ENCODE measurements at places on chromosomes 11 and 22.

DNA sequence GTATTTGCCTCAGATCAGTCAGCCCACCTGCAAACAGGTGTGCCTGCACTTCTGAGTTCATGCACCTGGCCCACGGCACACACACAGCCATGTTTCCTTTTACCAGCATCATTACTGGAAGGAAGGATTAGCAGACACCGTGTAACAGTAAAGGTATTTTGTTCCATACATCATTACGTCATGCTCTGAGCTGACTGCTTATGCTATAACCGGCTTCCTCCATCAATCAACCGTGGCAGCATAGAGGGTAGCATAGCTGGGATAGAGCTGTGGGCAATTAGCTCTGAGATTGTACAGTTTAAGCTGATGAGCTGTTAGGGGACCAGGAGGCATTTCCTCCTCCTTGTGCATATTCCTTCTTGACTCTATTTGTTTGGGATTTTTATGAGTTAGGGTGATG, 102.4 kb downstream of the ME3 start:
- no peak for DNase-seq

- DNase-seq = no peak
Observed at GRCh38 chr11:60310407-60310998, 16.6 kb upstream of the MS4A6E start.

DNA sequence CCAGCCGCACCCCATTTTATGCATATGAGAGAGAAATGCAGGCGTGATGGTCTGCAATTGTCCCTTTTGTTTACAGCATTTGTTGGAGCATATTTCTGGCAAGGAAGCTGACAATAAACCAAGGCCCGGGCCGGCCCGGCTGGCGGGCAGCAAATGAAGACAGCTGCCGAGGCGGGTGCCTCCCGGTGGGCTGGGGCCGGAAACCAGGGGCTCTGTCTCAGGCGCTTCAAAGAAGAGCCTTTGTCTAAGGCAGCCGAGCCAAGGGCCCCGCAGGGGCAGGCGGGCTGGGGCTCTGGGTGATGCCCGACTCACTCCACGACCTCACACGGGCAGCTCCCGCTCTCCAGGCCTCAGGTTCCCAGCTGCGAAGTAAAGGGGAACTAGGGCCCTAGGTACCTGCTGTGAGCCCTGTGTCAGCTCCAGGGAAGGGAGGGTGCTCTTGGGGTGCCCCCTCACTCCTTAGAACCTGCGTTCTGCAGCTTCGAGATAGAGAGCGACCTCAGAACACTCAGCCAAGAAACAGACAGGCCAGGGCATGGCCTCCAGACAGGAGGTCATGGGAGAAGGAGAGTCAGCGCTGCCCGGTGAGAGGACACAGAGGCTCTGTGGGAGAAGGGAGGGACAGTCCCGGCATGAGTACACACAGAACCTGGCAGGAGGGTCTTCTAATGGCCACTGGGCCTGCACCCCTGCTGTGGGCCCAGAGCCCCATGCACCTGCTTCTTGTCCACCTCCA, 2.4 kb downstream of the LINC01488 start:
- DNase-seq = no peak

DNA sequence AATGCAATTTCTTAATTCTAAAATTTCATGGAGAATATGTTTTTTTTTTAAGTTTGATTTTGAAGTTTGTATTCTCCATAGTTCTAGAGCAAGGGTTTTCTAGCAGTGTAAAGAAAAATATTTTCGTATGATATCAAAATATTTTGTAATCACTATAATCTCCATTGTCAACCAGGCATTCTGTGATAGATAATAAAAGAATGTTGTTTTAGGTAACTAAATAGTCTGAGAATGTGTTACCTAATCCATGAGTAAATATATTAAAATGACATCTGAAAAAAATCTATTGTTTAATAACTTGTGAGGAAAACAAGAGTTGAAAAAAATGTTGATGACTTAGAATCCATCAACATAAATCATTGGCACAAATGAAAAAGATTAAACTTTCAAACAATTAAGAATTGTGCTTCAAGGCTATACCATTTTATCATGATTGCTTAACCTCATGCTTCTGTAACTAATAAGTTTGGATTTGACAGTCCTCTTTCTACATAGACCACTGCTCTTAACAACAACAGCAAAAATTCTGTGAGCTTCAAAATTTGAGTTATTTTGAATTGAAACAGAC, 2211.8 kb downstream of the LRRC4C start:
- DNase-seq = no peak

DNA sequence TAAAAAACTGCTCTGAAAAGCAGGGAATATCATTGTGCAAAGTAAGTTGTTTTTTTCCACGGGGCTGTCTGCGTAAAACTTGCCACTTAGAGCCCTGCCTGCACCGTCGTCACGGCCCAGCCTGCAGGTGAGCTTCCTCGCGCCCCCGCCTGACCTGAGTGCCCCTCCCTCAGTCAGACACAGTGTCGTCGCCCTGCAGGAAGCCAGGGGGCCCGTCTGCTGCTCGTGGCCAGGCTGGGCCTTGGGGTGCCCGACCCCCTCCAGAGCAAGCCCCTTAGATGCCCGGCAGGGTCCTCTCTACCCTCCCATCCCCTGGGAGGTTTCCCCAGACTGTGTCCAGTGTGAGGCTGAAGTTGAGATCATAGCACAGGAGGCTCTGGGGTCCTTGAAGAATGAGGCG, 31.6 kb downstream of the SBF1 start:
- no peak for DNase-seq

GRCh38 chr11:33959855-33960400, 68.1 kb upstream of the LMO2 start:
- no peak for DNase-seq

- DNase-seq = no peak
Observed at GRCh38 chr11:30458541-30458940, 127.6 kb downstream of the MPPED2 start.

DNA sequence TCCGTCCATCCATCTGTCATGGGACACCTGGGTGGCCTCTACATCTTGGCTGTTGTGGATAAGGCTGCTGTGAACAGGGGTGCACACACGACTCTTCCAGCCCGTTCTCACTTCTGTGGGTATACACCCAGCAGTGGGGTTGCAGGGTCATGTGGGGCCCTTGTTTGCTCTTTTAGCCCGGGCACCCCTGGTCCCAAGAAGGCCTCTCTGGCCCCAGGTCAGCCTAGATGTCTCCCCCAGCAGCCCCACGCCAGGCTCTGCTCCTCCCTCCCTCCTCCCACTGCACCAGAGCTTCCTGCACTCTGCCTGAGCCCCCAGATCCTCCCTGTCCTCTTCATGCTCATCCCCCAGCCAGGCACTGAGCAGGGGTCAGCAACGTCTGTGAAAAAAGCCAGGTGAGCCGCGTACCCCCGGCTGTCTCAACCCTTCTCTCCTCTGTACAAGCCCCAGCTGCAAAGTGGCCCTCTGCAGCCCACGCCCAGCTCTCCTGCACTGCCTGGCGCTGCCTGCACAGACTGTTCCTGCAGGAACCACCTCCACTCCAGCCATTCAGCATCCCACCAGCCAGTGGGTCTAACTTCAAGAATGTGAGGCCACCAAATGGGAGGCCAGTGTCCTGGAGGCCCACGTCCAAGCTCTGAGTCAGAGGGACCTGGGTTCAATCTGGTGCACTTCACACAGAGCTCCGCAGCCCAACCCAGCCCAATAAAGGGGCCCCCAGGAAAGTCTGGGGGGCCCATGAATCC, 1508.9 kb downstream of the BRD1 start:
- DNase-seq = no peak

GRCh38 chr11:45993531-45994001, 71.1 kb downstream of the LARGE2 start:
- no peak for DNase-seq

- DNase-seq = peak; percentile 54
Observed at GRCh38 chr11:4464216-4465159, 15.4 kb downstream of the OR52K2 start.

GRCh38 chr11:112836256-112836602, 125.0 kb upstream of the NCAM1 start:
- DNase-seq = no peak

DNA sequence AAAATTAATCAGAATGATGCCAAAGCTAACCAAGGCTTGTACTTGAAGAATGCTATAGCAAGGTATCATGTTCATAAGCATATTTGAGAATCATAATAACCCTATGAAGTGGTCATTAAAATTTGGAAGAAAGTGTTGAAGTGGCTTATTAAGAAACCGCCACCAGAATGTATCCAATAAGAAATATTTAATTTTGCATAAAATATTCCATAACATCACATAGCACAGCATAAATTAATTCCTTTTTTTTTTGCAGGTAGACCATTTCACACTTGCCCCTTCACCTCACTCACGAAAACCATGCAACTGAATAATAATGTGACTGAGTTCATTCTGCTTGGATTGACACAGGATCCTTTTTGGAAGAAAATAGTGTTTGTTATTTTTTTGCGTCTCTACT, at the start of gene OR4C16:
TSS of gene OR4C16 (plus strand) at position 301 of the 400 bp plus-strand sequence. CDS start at position 301, 0 bp downstream.
- DNase-seq = no peak
